AG10803 (cell line): ENCODE measurements at places on chromosomes 1 and 21.
A peak's percentile ranks its signal among the peaks of the same experiment; 100 is the strongest.

GRCh38 chr1:215118081-215118480 is 35.5 kb downstream of the KCNK2 start:
- DNase-seq, result peak; percentile 67

DNA sequence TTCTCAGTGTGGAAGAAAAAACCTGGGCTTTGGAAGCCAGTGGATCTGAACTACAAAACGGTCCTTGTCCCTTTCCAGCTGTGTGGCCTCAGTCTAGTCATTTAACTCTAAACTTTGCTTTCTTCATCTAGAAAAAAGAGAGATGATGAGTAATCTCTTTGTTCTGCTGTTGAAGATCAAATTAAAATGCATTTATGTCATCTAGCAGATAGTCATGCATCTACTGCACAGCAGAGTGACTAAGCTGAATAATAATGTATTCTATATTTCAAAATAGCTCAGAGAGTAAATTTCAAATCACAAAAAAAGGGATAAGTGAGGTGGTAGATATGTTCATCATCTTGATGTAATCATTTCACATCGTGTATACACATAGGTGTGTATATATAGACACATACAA is 473.2 kb downstream of the DSCAM start:
- DNase-seq, result no peak

- peak; percentile 79 for DNase-seq
These were observed 12.0 kb downstream of the SLC35D1 start for GRCh38 chr1:67041841-67042503.

GRCh38 chr1:230794431-230794830 is 47.2 kb downstream of the CAPN9 start:
- peak; percentile 31 for DNase-seq

DNA sequence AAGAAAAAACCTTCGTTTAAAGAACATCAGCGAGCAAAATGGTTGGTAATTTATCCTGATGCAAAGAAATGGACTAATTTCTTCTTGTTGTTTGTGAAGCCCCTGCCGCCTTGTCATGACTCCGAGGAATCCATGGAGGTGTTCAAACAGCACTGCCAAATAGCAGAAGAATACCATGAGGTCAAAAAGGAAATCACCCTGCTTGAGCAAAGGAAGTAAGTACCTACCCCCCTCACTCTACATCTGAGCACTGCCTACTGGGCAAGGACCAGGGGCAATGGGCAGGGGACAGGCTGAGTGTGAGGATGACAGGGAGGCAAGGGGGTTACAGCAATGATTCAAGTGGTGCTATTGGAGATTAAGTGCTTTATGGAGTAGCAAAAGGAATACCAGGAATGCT is 29.4 kb downstream of the MAP3K7CL start:
- no peak for DNase-seq

DNA sequence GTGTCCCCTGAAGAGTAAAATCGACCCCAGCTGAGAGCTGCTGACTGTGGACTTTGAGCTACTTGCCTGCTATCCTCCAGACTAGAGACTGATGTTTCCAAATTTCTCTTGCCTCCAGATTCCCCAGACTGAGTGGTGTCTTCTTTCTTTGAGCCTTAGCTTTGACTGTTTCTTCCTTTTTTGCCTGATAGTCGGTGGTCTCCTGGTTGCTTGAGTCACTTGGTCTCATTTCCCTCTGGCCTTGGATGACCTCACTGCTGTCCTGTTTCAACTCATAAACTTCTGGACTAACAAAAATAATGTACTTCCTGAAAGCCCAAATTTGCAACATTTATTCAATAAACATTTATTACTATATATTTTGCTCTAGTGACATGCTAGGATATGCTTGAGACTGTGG is 52.9 kb upstream of the DIPK1A start:
- DNase-seq, result no peak

DNA sequence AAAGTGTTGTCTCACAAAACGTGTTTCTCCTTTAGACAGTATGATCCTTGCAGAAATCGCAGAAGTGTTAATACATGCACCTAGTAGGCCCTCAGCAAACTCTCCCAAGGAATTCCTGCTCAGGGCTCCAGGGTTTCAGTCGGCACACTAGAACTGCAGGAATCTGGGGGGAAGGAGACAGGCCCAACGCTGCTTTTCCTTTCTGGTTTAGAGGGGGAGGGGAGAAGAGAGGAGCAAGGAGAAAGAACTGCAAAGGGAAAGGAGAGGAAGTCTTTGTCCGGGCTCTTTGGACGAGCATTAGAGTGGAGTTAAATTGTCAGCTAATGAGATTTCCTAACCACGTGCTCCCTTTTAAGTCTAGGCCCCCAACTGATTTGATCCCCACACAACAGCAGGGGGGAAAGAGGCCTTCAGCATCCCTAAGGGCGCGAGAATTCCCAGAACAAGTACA is 103.7 kb upstream of the SOD1 start:
- DNase-seq, result no peak

GRCh38 chr1:66397192-66397591 is 136.8 kb upstream of the SGIP1 start:
- no peak for DNase-seq

- no peak for DNase-seq
These were observed 68.9 kb upstream of the PARP1 start for GRCh38 chr1:226476648-226477319.

- peak; percentile 38 for DNase-seq
These were observed at the start of gene ARL8A for GRCh38 chr1:202144402-202145067. TSS of gene ARL8A (minus strand) at chr1:202144737. CDS start at chr1:202144572, 165 bp downstream.

GRCh38 chr1:33384040-33384812 is 46.7 kb downstream of the PHC2 start:
- peak; percentile 82 for DNase-seq

GRCh38 chr1:221783936-221784335 is 42.0 kb upstream of the DUSP10 start:
- no peak for DNase-seq

- DNase-seq, result peak; percentile 54
These were observed 7.0 kb downstream of the KCNAB2 start for GRCh38 chr1:6052543-6053205.

- DNase-seq, result no peak
These were observed 30.8 kb downstream of the TFAP2E start for GRCh38 chr1:35603941-35604340.

DNA sequence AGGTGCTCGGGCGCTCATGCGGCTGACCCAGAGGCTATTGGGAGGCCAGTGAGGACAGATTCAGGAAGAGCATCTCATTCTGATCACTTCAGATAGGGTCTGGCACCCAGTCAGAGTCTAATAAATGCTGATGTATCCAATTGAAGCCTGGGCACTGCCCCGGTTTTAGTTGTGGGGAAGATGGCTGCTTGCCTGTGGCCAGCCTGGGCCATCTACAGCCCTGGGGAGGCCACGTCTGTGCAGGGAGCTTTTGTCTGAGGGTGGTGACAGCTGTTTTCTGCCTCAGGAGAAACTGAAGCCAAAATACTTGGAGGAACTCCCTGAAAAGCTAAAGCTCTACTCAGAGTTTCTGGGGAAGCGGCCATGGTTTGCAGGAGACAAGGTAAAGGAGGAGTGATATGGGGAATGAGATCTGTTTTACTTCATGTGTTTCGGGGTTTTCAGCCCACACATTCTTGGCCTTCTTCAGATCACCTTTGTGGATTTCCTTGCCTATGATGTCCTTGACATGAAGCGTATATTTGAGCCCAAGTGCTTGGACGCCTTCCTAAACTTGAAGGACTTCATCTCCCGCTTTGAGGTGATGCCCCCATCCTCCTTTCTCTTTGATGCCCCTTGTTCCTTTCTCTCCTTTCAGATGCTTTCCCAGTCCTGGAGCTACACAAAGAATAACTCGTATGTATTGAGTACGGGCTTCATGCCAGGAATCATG is 2.8 kb downstream of the GSTM5 start:
- DNase-seq, result no peak

DNA sequence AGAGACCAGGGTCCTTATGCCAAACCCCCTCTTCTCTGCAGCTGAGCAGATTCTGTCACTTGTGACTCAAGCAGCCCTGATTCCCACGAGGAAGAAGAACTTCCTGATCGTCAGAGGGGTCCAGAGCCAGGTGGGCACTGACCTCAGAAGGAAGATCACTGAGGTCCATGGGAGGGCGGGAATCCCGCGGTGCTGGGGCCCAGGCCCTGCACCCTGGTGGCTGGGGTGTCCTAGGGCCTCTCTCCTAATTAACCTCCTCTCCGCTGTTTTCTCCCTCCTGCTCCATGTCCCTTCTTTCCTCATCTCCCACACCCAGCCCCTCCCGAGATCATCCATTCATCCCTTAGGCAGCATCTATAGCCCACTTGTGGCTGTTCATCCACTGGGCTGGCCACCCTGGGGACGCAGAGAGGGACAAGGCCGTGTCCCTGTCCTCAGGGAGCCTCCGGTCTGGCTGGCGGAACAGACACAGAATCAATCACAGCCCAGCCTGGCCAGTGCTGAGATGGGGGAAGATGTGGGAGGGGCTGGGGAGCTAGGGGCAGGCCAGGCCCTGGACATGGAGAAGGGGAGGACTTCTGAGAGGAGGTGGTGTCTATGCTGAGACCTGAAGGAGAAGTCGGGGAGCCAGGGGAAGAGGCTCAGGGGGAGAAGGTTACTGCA is 638.3 kb downstream of the MATN1 start:
- DNase-seq, result no peak

GRCh38 chr1:25640646-25641328 is 24.2 kb downstream of the MAN1C1 start:
- DNase-seq, result no peak

- DNase-seq, result peak; percentile 1
These were observed 181.0 kb upstream of the KLHDC7A start for GRCh38 chr1:18299441-18300338.

- no peak for DNase-seq
These were observed 1690.5 kb downstream of the KCNT2 start for GRCh38 chr1:194917769-194918168.

- peak; percentile 88 for DNase-seq
These were observed 26.8 kb upstream of the ZNF697 start for GRCh38 chr1:119674835-119675289.

DNA sequence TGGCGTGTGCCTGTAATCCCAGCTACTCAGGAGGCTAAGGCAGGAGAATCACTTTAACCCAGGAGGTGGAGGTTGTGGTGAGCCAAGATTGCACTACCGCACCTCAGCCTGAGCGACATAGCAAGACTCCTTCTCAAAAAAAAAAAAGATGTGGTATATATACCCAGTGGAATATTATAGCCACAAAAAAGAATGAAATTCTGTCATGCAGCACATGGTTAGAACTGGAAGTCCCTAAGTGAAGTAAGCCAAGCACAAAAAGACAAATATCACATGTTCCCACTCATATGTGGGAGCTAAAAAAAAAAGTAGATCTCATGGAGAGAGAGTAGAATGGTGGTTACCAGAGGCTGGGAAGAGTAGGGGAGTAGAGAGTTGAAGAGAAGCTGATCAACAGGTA is 18.7 kb downstream of the PSMB4 start:
- no peak for DNase-seq

DNA sequence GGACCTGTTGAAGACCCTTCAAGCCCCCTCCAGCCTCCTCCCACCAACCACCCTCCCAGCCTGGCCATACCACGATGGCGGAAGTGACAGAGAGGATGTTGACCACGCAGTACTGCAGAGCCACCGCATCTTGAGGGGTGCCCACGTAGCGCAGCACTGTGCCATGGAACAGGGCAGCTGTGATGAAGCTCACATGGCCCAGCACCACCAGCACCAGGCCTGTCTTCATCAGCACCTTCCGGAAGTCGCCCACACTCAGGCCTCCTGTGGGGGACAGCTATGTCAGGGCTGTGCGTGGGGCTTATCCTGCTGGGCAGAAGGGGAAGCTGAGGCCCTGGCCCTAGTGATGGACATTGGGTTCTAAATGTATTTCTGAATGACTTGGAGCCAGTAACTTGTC is 3.1 kb downstream of the TMEM54 start:
- DNase-seq, result no peak
